CD4-positive, alpha-beta T cell (primary cell): ENCODE measurements at places on chromosomes 2 and 18.

- no peak for DNase-seq
These were observed 113.5 kb downstream of the EFEMP1 start for GRCh38 chr2:55809875-55810621.

GRCh38 chr2:12047761-12048160, 301.3 kb downstream of the LPIN1 start:
- DNase-seq, result no peak

GRCh38 chr2:189411860-189412259, 29.4 kb upstream of the WDR75 start:
- DNase-seq, result no peak

GRCh38 chr2:222088561-222088960, 210.2 kb downstream of the PAX3 start:
- DNase-seq, result no peak

- DNase-seq, result no peak
These were observed 44.9 kb downstream of the ANKMY1 start for GRCh38 chr2:240512666-240513535.

DNA sequence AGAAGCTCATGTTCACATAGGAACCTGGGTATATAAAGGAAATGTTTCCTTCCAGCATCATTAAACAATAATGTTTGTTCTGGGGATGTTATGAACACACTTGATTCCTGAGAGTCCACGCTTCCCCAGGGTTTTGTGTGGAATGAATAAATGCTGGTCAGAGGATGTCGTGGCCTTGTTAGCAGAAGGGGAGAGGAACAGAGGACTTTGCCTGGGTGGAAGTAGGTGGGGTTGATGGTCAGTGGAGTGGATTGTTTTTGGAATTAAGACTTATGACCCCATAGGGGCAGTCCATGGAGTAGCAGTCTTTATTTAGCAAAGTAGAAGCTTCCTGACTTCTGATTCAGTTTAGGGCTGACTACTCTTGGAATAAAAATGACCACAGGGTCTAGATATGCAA, 139.6 kb downstream of the MYO1B start:
- DNase-seq, result no peak

- no peak for DNase-seq
These were observed 769 bp downstream of the ATF2 start for GRCh38 chr2:175167076-175167791.

GRCh38 chr2:57444752-57445430, 601.7 kb upstream of the VRK2 start:
- DNase-seq, result no peak

DNA sequence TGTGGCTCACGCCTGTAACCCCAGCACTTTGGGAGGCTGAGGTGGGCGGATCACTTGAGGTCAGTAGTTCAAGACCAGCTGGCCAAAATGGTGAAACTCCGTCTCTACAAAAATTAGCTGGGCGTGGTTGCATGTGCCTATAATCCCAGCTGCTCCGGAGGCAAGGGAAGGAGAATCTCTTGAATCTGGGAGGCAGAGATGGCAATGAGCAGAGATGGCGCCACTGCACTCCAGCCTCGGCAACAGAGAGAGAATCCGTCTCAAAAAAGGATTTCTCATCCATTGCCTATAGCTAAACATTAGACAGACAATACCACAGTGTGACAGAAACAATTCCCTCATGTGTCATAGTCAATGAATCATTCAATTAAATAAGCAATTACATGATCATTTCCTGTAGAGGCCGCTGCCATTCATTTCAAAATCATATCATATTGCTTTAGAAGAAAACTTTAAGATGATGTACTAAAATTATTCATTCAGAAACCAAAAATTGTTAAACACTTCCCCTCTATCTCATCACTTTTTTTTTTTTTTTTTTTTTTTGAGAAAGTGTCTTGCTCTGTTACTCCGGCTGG, 69.5 kb upstream of the TGIF1 start:
- DNase-seq, result no peak

- no peak for DNase-seq
These were observed 24.2 kb downstream of the DHRS9 start for GRCh38 chr2:169093535-169093934.
